ENCODE measurements at places on chromosomes 12 and 14. TPM values are rescaled to one million over a fixed set of nuclear protein-coding genes. Genes with fewer than 3 reads are reported as not detected.

Gene PLBD1
- total RNA-seq: 9.5 TPM

DNA sequence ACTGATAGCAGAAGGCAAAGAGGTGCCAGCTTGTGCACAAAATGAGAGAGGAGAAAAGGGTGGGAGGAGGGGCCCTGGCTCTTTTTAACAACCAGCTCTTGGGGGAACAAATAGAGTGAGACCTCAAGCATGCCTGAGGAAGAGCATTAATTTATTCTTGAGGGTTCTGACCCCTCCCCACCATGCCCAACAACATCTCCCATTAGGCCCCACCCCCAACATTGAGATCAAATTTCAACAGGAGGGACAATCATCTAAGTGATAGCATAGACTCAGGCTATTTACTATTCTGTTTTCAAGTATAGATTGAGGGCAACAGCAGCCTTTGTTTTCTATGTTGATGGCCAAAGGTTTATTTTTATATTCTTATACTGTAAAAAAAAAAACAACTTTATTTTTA is 59.7 kb downstream of the FUT8 start:
- H3K4me3 ChIP-seq: no peak overlapping the region
- H3K27me3 ChIP-seq: no peaks in the 10 kb centered on the region
- no peak for DNase-seq
- peaks cover 7% of the 10 kb centered on the region for H3K36me3 ChIP-seq
- H3K27ac ChIP-seq: no peak overlapping the region

DNA sequence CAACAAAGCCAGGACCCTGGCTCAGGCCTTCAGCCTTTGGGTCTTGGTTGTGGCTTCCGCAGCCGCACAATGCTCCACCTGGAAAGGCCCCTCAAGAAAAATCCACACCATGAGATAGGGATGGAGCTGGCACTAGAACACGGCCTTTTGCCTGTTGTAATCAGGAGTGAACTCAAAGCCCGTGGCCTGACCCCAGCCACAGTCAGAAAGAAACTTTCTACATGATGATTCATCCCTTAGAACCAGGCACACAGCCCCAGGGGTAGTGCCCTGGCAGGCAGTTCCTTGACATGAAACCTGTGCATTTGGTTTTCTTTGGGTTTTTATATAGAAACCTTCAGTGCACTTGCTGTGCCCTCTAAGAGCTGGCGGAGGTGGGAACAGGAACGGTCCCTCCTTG is 5.1 kb downstream of the CLMN start:
- DNase-seq: no peak
- H3K4me1 ChIP-seq: peaks cover 3% of the 10 kb centered on the region
- peaks cover 4% of the 10 kb centered on the region for H3K27me3 ChIP-seq
- H3K27ac ChIP-seq: no peak overlapping the region
- no peaks in the 10 kb centered on the region for H3K36me3 ChIP-seq

DNA sequence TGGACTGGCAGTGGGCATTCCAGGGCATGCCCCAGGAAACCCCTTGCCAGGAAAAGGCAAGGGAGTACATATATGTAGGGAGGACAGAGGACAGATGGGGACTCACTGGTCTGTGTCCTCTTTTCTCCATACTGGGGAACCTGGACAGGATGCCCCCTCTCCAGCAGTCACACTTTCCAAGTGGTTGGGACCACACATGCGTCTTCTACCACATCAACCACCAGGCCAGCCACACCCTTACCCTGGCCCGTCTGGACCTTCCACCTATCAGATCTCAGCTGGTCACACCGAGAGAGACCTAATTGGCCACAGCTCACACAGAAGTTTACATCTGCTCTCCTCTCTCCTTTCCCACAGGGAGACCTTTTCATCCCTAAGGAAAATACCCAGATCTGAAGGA is 8.3 kb downstream of the ANKRD33 start:
- no peak for DNase-seq
- H3K4me3 ChIP-seq: no peak overlapping the region
- H3K36me3 ChIP-seq: no peaks in the 10 kb centered on the region
- no peaks in the 10 kb centered on the region for H3K4me1 ChIP-seq

Gene ATP5MC2
- total RNA-seq: 272 TPM

- H3K4me1 ChIP-seq: no peaks in the 10 kb centered on the region
- H3K27ac ChIP-seq: no peak overlapping the region
- no peaks in the 10 kb centered on the region for H3K27me3 ChIP-seq
- DNase-seq: no peak
- no peaks in the 10 kb centered on the region for H3K36me3 ChIP-seq
These were observed 344.8 kb upstream of the USP15 start for GRCh38 chr12:61915420-61915819.

GRCh38 chr12:117889098-117889497 is 79.7 kb downstream of the KSR2 start:
- H3K27me3 ChIP-seq: no peaks in the 10 kb centered on the region
- no peak overlapping the region for H3K27ac ChIP-seq
- no peak for DNase-seq
- H3K4me3 ChIP-seq: no peak overlapping the region

DNA sequence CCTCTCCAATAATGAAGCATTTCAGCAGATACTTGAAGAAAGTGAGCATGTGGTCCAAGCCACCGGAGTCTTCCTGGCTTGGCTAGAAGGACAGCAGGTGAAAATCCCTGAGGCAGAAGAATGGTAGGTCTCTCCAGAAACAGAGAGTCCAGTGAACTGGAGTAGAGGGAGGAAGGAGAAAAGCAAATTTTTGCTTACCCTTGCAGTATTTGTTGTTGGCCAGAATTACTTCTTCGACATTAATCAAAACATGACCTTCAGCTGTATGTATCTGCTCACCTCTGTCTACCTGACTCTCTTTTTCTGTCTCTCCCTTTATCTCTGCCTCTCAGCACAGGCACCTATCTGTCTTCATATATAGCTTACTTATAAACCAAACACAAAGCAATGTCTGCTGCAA is 208.9 kb downstream of the SYT1 start:
- H3K4me1 ChIP-seq: no peaks in the 10 kb centered on the region
- no peak overlapping the region for H3K27ac ChIP-seq
- H3K27me3 ChIP-seq: no peaks in the 10 kb centered on the region
- no peak for DNase-seq
- H3K4me3 ChIP-seq: no peak overlapping the region

DNA sequence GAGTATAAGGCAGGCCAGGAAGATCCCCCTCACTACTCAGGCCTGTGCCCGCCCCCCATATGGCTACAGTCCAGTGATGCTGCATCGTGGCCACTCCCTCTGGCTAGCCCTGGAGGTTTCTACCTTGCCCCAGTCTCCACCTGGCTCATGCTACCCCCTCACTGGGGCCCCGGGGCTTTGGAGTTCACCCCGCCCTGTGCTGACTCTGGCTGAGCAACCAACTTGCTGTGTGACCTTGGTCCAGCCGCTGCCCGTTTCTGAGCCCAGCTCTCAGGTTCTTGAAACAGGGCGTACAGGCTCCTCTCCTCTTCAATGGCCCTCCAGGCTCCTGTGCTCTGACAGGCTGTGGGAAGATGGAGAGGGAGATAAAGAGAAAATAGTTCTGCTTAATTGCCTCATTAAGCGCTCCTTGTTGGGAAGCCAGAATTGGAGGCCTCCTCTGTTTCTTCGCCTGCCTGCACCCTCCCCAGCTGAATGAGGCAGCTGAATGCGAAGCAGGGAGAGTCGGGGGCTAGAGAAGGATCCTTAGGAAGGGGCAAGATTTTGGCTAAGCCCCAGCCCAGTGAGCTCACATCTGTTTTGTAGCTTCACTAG is 138.2 kb upstream of the NCOR2 start:
- no peaks in the 10 kb centered on the region for H3K27me3 ChIP-seq
- H3K27ac ChIP-seq: no peak overlapping the region
- H3K36me3 ChIP-seq: no peaks in the 10 kb centered on the region
- no peak overlapping the region for H3K4me3 ChIP-seq
- H3K4me1 ChIP-seq: no peaks in the 10 kb centered on the region

GRCh38 chr14:96299441-96299840 is 43.4 kb downstream of the BDKRB1 start:
- H3K27ac ChIP-seq: no peak overlapping the region
- no peak for DNase-seq
- no peak overlapping the region for H3K4me3 ChIP-seq
- H3K27me3 ChIP-seq: no peaks in the 10 kb centered on the region

Data from thymus (tissue), 14 donors.